Choroid plexus epithelial cell (primary cell): ENCODE measurements at places on chromosomes 11 and 22.

DNA sequence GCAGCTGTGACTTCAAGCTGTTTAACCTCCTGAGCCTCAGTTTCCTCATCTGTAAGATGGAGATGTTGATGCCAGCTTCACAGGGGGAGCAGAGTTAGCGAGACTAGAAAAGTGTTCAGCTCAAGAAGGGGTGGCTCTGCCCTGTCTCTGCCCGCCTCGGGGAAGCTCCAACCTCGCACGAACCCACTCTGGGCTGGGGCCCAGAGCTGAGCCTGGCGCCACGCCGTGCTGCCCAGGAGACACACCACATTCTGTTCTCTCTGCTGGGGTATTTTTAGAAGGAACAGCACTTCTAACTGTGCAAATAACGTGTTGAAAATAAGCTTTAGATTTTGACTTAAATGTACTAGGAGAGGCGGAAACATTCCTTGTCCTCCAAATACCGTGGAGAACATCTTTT, 74.1 kb downstream of the PHF21B start:
- no peak for DNase-seq

- no peak for DNase-seq
Measured at GRCh38 chr11:88119561-88119960, 55.7 kb downstream of the RAB38 start.

GRCh38 chr11:125768336-125769046, 10.1 kb downstream of the PATE2 start:
- no peak for DNase-seq

DNA sequence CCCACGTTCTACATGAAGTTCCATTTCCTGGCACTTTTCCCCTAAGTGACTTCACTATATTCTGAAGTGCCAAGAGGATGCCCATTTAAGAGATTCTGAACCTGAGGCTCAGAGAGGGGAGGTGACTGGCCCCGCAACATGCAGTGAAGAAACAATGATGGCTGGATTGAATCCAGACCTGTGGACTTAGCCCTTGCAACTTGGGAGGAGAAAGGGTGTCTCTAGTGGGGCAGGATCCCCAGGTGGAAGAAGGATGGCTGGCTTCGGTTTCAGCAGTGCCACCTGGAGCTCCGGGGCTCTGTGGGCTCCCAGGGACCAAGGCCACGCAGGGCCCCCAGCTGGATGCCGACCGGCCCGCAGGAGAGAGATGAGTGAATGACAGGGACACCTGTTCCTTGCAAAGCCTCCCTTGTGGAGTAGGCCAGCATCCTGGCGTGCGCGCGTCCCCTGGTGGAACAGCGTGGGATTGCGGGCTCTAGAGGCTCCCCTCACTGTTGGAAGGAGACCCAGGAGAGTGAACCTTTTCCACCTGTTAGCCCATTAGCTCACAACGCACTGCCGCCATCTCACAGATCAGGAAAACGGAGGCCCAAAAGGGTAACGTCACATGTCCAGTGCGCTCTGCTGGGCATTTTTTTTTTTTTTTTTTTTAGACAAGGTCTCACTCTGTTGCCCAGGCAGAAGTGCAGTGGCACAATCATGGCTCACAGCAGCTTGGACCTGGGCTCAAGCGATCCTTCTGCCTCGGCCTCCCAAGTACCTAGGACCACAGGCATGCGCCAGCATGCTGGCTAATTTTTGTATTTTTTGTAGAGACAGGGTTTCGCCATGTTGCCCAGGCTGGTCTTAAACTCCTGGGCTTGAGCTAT, 104.7 kb downstream of the KIAA1671 start:
- DNase-seq, result peak; percentile 58

DNA sequence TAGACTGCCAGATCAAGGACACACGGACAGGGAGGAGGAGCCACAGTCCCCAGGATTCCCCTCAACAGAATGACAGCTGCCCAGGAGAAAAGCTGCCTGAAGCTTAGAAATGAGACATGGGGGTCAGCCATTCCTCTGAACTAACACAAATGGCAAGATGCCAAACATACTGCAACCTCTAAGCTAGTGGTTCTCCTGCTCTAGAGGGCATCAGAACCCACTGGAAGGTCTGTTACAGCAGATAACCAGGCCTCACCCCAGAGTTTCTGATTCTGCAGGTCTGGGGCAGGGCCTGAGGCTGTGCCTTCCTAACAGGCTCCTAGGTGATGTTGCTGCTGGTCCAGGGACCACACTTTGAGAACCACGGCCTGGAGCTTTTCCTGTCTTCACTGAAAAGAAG, 28.6 kb upstream of the BID start:
- peak; percentile 28 for DNase-seq

- peak; percentile 41 for DNase-seq
Measured at GRCh38 chr11:62805961-62806441, 761 bp upstream of the NXF1 start.

DNA sequence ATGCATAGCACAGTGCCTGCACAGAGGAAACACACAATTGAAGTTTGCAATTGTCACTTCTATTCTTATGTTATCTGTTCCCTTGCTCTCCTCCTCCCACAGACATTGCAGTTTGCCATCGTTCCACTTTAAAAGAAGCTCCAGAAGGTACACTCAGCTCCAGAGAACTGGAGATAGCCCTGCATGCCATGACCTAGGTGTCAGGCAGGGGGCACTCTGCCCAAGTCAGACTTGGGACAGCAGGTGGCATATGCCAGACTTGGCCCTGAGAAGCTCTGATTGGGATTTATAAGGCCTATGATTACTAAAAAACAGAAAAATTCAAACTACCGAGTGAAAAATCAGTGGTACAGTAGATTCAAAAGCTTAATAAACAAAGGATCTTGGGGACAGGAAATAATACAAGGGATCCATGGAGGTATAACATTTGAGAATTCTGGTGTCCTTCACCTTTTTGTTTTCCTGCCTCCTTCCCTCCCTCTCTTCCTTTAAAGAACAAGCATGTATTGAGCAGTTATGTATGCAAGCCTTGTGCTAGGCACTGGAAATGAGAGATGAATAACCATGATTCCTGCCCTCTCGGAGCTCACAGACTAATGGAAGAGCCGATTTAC, 40.0 kb downstream of the TENM4 start:
- DNase-seq, result peak; percentile 50

DNA sequence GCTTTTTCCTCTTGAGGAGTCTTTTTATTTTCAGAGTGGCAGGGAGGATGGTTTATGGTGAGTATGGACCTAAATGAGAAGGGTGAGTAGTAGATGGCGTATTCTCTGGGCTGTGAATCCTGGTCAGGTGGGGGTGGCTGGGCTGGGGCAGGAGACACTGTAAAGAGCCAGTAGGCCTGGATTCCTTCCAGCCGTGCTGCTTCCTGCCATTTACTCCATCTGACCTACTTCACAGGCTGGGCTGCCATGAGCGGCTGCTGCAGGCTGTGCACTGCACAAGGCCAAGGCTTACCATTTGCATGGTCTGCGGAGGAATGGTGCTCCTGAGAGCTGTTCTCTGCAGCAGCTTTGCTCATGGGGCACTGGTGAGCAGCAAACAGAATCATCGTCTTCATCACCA, 297.6 kb downstream of the KIRREL3 start:
- DNase-seq, result no peak

- no peak for DNase-seq
Measured at GRCh38 chr11:103844327-103845215, 191.9 kb upstream of the DDI1 start.

GRCh38 chr11:60762851-60763691, 6.4 kb downstream of the MS4A15 start:
- peak; percentile 17 for DNase-seq

GRCh38 chr22:20196094-20196842, 45.4 kb upstream of the CCDC188 start:
- no peak for DNase-seq

GRCh38 chr22:38564669-38565068, 5.3 kb downstream of the DMC1 start:
- no peak for DNase-seq

DNA sequence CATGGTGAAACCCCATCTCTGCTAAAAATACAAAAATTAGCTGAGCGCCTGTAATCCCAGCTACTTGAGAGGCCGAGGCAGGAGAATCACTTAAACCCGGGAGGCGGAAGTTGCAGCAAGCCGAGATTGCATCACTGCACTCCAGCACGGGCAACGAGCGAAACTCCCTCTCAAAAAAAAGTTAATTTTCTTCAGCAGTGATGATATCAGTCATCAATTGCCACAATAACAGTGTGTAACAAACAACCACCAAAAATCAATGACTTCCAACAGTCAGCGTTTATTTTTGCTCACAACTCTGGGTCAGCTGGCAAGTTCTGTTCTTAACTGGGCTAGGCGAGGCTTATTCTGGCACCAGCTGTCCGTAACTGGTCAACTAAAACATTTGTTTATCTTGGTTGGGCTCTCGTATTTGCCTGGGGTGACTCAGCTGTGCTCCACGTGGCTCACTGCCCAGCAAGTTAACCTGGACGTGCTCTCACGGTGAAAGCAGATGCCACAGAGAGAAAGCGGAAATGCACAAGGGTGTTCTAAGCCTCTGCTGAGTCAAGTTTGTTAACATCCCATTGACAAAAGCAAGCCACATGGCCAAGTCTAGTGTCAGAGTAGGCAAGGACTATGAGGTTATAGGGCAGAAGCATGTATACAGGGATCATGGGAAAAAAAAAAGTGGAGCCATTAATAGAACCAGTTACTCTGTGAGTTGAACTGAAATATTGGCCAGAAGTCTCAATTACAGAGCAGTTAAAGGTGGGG, 52.1 kb downstream of the LHFPL7 start:
- peak; percentile 99 for DNase-seq

DNA sequence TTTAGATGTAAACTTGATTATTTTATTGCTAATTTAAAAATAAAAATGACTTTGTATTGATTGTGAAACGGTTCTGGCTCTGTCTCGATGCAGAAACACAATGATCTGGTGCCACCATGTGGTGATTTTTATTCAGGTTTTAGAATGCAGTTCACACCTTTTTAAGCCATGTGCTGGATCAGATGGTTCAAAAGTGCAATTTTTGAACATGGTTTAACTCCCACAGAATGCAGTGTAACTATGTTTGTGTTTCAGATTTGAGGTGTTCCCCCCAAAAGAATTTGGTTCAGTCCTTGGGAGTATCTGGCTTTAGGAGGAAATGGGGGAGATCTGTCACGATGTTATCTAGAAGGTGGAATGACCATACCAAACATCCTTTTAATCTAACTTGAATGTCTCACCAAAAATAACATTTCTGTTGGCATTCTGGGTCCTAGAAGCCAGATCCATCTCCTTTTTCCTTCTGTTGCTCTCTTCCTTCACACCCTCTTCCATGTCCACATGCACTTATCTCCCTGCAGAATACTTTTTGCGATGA, 7.9 kb downstream of the MRPL16 start:
- peak; percentile 75 for DNase-seq

DNA sequence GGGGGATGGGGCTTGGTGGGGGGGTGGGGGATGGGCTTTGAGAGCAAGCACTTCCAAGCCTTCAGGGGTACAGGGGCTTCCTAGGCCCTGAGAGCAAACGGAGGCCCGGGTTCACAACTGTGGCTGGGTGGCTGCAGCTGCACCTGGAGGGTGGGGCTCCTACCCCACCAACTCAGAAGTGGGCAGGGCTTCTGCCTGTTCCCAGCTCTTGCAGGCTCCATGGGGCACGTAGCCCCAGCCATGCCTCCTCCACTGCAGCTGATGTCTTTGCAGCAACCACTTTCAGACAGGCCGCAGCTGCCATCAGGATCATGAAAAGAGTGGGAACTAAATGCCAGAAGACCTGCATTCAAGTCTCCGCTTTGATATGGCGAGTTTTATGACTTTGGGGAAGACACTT, 464.3 kb downstream of the NELL1 start:
- DNase-seq, result no peak

DNA sequence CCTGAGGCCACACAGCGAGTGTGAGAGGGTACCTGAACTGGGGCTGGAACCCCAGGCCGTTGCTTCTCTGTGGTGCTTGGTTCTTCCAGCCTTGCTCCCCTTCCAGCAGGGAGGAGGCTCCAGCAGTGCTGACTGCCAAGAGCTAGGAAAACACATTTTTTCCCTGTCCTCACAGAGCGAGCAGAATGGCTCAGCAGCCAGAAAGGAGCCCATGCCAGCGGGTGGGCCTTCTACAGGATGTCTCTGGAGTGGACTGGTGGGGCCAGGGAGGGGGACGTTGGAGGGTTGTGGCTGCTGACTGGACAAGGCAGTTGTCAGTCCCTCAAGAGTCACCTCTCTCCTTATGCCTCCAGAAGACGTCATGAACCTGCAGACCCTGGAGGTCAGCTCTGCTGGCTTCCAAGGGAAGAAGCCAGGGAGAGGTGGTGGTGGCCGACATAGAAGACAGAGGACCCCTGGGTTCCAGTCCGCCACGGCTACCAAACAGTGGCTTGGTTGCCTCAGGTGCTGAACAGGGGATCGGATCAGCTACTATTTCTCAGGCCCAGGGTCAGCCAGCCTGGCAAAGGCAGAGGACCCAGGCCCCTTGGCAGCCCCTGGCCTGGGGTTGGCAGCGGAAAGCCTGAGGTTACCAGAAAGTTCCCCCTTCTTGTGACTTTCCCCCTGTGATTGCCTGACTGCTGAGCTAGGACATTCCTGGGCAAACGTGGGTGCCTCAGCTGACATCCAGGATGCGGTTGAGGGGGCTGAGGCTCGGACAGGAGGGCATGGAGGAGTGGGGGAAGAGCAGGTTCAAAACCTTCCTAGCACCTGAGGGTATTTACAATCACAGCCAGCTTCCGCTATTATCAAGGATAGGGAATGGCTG, 3.7 kb downstream of the MAFF start:
- peak; percentile 88 for DNase-seq

DNA sequence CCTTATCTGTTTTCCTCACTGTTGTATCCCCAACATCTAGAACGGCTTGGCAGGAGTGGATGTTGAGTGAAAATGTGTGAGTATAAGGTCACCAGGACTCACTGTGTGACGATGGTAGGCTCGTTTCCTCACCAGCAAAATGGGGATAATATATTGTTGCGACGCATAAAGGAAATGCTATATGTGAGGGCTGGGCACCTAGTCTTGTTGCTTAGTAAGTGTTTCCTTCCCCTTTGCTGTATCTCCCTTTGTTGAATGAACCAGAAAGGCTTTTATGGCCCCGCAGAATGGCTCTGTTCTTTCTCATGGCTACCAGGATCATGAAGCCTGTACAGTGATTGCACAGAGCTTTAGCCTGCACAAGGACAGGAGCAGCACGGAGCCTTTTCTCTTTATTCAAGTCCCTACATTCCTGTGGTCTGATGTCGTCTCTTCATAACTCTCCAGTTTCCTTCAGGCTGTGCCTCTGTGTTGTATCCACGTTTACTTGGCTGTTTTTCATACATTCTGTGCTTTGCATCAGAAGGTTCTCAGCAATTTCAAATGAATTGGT, 5.4 kb downstream of the TNRC6B start:
- DNase-seq, result peak; percentile 93

GRCh38 chr11:15327786-15328231, 213.1 kb downstream of the INSC start:
- DNase-seq, result peak; percentile 21

DNA sequence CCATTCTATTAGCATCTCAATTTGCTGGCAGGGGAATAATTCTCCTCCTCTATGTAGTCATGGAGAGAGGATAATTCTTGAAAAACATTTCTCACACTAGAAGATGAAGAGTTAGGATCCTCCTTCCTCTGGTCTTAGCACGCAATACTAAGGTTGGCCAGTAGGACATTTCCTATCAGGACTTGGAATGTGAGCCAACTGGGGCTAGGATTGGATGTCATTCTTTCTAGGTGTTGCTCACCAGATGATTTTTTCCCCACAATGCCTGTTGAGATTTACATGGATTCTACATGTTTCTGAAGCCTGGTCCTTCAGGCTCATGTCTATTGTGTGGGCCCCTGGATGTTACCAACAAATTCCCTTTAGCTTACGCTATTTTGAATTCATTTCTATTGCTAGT, 28.0 kb downstream of the SLN start:
- DNase-seq, result no peak

GRCh38 chr11:67071420-67072284, 15.0 kb downstream of the RHOD start:
- DNase-seq, result peak; percentile 74

GRCh38 chr11:94217705-94218104, 86.7 kb upstream of the IZUMO1R start:
- DNase-seq, result no peak
